ENCODE measurements at places on chromosomes 5 and 9.

DNA sequence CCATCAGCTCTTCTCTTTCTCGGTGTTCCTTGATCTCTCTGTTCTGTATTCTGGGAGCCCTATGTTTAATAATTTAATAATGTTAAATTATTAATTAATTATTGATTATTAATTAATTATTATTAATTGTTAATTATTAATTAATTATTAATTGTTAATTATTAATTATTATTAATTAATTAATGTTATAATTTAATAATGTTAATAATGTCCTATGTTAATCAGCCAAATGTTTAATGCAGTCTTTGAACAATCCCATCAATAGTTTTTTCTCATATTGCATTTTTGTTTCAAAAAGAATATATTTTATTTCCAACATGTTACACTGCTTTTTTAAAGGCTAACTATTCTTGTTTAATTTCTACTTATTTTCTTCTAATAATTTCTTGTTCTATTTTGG, 26.2 kb downstream of the MGAT1 start:
- no peak for DNase-seq

GRCh38 chr5:63916786-63917185, 45.5 kb downstream of the HTR1A start:
- no peak for DNase-seq

DNA sequence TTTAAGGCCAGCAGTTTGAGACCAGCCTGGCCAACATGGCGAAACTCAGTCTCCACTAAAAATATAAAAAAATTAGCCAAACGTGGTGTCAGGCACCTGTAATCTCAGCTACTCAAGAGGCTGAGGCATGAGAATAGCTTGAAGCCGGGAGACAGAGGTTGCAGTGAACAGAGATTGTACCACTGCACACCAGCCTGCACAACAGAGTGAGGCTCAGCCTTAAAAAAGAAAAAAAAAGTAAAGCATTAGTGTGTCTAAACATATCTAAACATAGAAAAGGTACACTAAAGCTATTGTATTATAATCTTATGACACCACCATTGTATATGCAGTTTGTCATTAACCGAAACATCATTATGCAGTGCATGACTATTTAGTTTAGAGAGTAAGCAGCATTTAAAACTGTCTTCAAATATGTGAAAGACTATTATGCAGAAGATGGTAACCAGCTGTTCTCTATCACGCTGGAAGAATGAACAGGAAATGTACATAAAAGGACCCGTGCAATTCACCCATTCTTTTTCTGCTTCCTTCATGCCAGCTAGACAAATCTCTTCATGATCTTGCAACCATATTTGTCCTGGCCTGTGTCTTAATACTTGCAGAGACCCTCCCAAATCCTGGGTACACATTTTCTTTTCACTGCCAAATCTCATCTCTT, 58.6 kb downstream of the ITGA1 start:
- DNase-seq: no peak

- DNase-seq: no peak
Measured at GRCh38 chr5:134026521-134027287, 21.9 kb upstream of the VDAC1 start.

GRCh38 chr9:134561427-134562145, 80.0 kb upstream of the COL5A1 start:
- DNase-seq: no peak

Measured in stimulated activated CD4-positive, alpha-beta T cell treated with anti-CD3 and anti-CD28 coated beads, Interleukin-15, amount 100 ng/mL, for 1 hour (primary cell).